Stimulated activated CD4-positive, alpha-beta T cell treated with anti-CD3 and anti-CD28 coated beads, Interleukin-15, amount 100 ng/mL, for 24 hours (primary cell): ENCODE measurements at places on chromosomes 12 and 14.

DNA sequence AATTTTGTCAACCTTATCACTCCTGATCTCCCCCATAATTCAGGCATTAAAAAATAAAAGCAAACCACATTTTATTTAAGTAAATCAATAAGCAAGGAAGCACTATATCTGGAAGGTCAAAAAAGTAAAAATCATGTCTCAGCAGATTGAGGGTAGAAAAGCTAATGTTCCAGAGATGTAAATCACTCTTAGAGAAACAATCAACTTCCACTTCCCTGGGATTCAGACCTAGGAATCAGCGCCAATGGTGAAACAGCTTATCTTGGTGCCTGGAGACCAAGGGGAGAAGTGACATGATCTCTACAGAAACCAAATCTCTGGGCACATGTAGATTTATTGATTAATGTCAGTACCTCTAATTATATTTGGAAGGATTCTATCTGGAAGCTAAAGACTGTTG, 10.9 kb upstream of the SNX6 start:
- DNase-seq, result no peak

- no peak for DNase-seq
These were observed 16.1 kb downstream of the KLRF1 start for GRCh38 chr12:9843407-9843806.

GRCh38 chr12:38932320-38932719, 26.9 kb upstream of the CPNE8 start:
- DNase-seq, result no peak

GRCh38 chr12:114431902-114432301, 26.0 kb upstream of the TBX5 start:
- no peak for DNase-seq

- no peak for DNase-seq
These were observed 235.5 kb downstream of the PAWR start for GRCh38 chr12:79455286-79455685.

- DNase-seq, result no peak
These were observed 276.2 kb downstream of the SSPN start for GRCh38 chr12:26471560-26471959.

- DNase-seq, result no peak
These were observed 247.0 kb downstream of the PHLDA1 start for GRCh38 chr12:75784591-75784990.

- no peak for DNase-seq
These were observed 27.0 kb downstream of the P2RX7 start for GRCh38 chr12:121159467-121160307.

GRCh38 chr12:30519535-30519934, 176.1 kb downstream of the IPO8 start:
- no peak for DNase-seq

DNA sequence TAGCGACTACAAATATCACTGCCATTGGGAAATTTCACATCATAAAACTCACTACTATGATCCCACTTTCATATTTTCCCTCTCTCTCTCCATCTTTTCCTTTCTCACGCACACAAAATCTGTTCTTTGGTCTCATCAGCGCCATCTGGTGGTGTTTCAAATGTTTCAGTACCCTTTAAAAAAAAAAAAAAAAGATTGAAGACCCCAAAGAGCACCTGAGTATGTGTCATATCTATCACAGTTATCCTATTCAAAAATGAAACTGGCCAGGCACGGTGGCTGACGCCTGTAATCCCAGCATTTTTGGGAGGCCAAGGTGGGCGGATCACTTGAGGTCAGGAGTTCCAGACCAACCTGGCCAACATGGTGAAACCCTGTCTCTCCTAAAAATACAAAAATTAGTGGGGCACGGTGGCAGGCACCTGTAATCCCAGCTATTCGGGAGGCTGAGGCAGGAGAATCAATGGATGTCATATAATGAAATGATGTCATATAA, 72.4 kb downstream of the TTC9 start:
- peak; percentile 58 for DNase-seq

DNA sequence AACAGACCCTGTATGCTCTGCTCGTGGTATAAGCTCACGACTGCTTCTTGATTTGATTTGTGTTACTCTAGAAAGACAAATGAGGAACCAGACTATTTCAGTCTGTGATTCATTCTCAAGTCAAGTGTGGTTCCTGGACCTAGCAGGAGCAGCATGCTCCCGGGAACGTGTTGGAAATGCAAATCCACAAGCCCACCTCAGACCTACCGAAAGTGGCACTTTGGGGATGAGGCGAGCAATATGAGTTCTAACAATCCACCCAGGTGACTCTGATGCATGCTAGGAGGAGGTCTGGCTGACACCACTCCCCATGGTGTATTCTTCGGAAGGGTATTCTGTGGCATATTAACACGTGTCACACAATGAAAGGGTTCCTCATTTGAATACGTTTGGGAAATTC, 59.5 kb upstream of the TMX1 start:
- no peak for DNase-seq

DNA sequence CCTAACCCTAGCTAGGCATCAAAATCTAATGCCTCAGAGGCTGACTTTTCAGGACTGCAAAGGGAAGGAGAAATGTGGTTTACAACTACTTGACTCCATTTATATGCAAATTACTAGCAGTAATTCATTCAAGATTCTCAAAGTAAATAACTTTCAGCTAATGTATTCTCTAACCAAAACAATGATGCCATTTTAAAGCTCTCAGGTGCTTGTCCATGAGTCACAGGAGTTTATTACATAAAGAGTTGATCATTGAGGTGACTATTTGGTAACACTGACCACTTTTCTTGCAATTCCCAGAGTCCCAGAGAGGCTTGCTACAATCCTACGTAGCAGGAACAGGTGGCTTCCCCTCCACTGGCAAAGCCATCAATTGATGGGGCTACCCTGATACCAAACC, 109.0 kb upstream of the SLC35F4 start:
- DNase-seq, result no peak

DNA sequence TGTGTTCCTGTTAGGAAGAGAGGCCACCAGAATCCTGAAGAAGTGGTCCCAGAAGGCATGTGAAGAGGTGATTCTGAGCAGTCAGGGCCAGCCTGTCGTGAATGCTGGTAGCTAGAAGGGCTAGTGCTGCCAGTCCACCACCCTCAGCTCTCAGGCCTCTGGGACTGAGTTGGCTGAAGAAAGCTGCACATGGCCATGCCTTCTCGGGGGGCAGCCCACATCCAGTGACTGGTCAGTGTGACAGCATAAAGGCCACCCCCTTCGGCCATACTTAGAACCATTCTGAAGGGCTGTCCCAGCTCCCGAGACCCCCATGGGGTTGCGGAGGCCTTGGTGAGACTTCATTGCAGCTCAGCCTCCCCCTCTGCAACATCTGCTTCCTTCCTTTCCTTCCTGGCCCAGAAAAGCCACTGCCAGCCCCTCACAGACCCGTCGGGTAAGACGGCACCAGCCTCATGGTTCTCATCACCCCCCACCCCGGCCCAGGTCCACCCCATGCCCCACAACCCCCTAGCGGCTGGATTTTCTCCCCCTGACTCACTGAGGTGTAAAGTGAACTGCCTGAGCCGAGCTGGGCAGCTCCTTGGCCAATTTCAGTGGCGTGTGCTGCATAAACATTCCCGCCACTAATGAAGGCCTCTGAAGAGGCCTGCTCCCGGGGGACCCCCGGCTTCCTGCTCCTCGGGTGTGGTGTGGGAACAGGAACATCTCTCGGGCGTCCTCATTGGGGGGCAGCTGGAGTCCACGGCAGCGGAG, 49.5 kb upstream of the DIO3 start:
- no peak for DNase-seq

GRCh38 chr12:129771238-129771637, 132.6 kb downstream of the TMEM132D start:
- no peak for DNase-seq

DNA sequence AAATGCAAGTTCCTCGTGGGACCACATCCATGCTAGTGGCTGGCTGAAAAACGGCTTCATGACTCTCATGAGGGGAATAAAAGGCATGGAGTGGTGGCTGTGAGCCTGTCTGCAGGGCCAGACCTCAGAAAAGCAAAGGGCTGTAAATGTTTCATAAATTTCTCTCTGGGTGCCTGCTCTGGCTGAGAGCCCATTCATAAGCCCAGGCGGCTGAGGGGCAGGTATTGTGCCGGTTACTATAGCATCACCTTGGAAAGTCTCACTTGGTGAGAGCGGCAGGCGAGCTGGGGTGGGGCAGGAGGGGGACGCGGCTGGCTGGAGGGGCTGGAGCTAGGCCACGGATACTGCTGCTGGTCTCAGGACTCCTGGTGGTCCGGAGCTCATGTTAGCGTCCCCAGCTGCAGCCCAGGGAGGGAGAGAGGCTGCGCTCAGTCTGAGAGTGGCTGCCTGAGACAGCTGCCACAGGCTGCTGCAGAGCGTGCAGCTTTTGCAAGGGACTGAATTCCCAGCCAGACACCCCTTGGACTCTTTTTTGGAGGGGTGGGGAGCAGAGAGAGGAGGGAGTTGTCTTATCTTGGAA, at the start of gene SLC17A8:
Gene SLC17A8 (plus strand): TSS at position 431 of the 580 bp plus-strand sequence. CDS start 318 bp downstream, outside the sequence.
- DNase-seq, result no peak

GRCh38 chr12:53287741-53288216, 7.6 kb upstream of the PFDN5 start:
- DNase-seq, result peak; percentile 72

GRCh38 chr12:107912421-107913004, 138.0 kb downstream of the ASCL4 start:
- DNase-seq, result peak; percentile 76

- no peak for DNase-seq
These were observed 70.3 kb downstream of the ADGRD1 start for GRCh38 chr12:131024026-131024425.

- DNase-seq, result no peak
These were observed 245.8 kb upstream of the PDZRN4 start for GRCh38 chr12:40942326-40942725.

DNA sequence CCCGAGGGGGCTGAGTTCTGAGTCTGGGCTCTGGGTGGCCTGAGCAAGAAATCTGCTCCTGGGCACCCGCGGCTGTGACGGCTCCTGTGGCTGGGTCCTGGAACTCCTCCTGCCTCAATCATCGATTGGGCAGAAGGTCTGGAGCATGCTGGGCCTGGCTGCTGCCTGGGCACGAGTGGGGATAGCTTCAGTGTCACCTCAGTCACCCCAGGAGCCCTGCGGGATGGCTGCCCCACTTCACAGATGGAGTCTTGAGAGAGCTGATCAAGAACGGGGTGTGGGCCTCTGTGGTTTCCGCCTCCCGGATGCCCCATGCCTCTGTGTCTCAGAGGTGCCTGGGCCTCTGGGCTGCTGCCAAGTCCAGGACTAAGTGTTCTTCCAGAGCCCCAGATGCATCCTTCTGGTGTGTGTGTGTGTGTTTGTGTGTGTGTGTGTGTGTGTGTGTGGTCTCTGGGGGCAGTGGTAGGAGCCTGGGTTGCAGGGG, 185.6 kb upstream of the C14orf180 start:
- DNase-seq, result peak; percentile 66

- no peak for DNase-seq
These were observed at the start of gene OR4K13 for GRCh38 chr14:20035938-20036337. TSS of gene OR4K13 (minus strand) at chr14:20036038. CDS start at chr14:20034758, 1,280 bp downstream.

DNA sequence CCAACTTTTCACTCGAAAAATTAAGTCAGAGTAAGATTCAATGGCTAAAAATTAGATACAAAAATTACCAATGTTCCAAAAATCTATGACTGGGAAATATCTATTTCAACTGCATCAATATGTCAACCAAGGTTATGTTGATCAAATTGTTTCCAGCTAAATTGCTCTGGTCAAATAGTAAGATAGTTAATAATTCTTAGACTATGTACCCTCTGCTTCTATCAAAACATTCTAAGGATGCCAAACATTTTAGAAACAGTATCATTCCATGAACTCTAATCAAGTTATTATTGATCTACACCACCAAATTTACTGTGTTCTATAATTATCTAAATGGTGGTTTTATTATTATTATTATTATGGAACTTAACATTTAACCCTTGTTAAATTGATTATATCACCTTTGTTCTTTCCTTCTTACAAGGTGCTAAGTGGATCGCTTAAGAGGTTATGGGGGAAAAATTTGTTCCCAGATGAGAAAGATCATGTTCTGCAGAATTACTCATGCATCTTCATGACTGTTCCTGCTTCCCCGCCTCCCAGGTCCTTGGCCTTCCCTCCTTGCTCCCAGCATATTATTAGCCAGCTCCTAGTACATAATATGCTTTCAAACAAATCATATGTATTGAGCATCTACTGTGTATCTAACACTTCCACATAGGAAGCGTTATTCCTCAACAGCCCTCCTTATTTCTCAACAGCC, 240.5 kb upstream of the KRR1 start:
- no peak for DNase-seq

GRCh38 chr12:39426636-39427240, 16.2 kb downstream of the KIF21A start:
- DNase-seq, result no peak

DNA sequence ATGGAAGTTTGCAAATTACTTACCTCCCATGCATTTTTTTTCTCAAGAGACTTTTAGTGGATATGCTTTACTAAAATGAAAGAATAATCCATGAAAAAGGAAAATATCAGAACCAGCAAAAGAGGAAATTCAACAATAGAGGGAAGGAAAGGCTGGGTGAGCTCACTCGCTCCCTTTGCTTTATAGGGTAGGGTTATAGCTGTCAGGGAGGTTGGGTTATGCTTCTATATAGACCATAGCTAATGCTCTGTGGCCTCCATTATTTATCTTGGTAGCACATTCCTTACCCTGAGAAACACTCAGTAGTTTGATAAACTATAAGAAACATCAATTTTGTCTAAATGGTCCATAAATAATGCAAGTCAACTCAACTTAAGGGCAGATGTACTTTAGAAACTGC, 215.9 kb upstream of the FAR2 start:
- no peak for DNase-seq

DNA sequence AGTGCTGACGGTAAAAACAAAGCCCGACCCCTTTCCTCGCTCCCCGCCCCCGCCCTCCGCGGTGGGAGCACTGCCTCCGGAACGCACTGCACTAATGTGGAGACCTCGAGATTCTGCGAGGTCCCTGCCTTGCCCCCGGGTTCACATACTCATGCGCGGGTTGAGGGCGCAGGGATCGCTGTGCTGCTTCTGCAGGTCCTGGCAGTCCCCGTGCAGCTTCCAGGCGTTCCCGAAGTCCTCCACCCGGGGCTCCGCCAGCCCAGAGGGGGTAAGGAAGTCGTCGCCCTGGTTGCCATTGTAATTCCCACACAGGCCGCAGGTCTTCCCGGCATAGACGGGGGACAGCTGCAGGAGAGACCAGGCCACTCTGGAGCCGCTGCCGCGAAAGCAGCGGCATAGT, 66.8 kb downstream of the VWF start:
- DNase-seq, result no peak

GRCh38 chr12:107884769-107885694, 110.5 kb downstream of the ASCL4 start:
- peak; percentile 60 for DNase-seq

GRCh38 chr12:90015228-90015627, 306.6 kb upstream of the ATP2B1 start:
- no peak for DNase-seq

- peak; percentile 32 for DNase-seq
These were observed 776 bp downstream of the BMP4 start for GRCh38 chr14:53955671-53956426.

- DNase-seq, result no peak
These were observed 5.3 kb downstream of the HSD17B6 start for GRCh38 chr12:56768424-56768823.

- no peak for DNase-seq
These were observed 3.8 kb downstream of the GXYLT1 start for GRCh38 chr12:42140901-42141300.
